ENCODE measurements at places on chromosomes 6 and 20. TPM values are rescaled to one million over a fixed set of nuclear protein-coding genes. Genes with fewer than 3 reads are reported as not detected.

Gene EMILIN3
- not detected for polyA plus RNA-seq

Gene NAPB
- 7.2 TPM for polyA plus RNA-seq

Gene CD24
- polyA plus RNA-seq: 5.5 TPM

Gene LINC00237
- polyA plus RNA-seq: not detected

Gene TCP11
- polyA plus RNA-seq: not detected

Gene PRDM13
- polyA plus RNA-seq: not detected

Gene UNC5CL
- 0.11 TPM for polyA plus RNA-seq

Gene CFAP206
- polyA plus RNA-seq: not detected

Gene ITPA
- polyA plus RNA-seq: 113 TPM

Gene XKR7
- polyA plus RNA-seq: not detected

Gene KIF6
- 0.46 TPM for polyA plus RNA-seq

Gene ZC3H12D
- polyA plus RNA-seq: 2.6 TPM

Gene PBOV1
- not detected for polyA plus RNA-seq

Gene SLC32A1
- polyA plus RNA-seq: not detected

Gene NOX3
- not detected for polyA plus RNA-seq
